ENCODE measurements at places on chromosomes 1 and 21.

DNA sequence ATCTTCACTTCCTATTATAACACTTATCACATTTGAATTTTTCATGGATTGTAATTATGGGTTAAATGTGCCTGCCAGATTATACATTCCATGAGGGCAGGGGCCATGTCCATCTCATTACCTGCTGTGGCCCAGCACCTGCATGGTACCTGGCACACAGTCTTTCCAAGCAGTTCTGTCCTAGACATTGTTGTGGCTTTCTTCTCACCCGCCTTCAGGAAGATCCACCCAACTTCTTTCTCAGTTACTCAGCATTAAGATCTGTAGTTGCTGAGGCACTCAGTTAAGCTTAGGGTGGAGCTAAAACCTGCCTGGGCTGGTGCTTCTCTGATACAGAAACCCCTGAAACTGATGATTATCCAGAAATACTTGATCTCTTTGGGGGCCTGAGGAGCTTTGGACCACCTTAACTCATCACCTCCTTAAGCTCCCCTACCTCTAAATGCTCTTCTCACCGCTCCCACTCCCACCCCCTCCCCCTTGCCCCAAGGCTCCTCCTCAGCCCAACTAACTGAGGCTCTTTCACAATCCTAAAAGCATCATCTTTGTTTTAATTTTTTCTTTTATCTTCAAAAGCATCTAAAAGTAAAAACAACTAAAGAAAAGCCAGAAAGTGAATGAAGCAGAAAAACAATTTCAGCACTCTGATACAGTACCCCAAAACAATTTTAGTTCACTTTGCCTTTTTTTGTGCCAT, 190.6 kb downstream of the FGGY start:
- no peak for DNase-seq

GRCh38 chr1:19756480-19756879, 43.2 kb downstream of the TMCO4 start:
- no peak for DNase-seq

GRCh38 chr1:201602413-201603265, 63.7 kb downstream of the NAV1 start:
- no peak for DNase-seq

- no peak for DNase-seq
Measured at GRCh38 chr1:4319496-4319895, 334.9 kb upstream of the AJAP1 start.

DNA sequence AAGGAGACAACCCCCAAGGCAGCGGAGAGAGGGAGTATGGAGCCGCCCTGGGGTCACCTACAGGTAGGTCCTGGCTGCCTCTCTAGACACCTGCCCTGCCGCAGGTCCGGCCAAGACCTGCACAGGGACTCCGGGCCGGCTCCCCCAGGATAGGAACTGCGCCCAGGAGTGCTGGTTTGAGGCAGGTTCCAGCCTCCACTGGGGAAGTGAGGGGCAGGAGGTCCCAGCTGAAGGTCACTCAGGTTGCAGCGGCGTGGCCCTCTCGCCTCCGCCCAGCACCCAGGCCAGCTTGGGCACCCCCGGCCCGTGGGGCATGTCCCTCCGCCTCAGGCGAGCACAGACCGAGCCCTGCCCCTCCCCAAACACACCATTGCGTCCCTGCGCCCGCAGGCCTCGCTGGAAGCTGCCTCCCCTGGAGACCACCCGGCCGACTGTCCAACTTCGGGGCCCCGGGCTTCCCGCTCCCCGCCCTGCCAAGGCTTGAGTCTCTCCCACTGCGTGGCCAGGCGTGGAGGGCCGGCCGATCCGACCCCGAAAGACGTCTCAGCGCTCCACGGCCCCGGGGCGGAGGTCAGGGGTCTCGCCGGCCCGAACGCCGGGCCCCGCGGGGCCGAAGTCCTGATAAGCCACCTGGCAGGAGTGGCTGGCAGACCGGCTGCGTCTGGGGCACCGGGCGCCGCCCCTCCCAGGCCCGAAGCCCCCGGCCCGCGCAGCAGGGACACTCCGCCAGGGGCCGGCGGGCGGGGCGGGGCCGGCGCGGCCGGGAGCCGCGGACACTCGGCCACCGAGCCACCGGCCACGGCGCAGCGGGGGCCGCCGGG, 1.4 kb upstream of the SKI start:
- no peak for DNase-seq
